H4 (cell line): ENCODE measurements at places on chromosomes 1 and 21. TPM values are rescaled to one million over a fixed set of nuclear protein-coding genes. Genes with fewer than 3 reads are reported as not detected.

The CLCNKA gene
- total RNA-seq = not detected in 2 replicates

The FCAMR gene
- not detected in 2 replicates for total RNA-seq

The SFN gene
- 0.53 and 1.0 TPM in 2 replicates for total RNA-seq

The ANGPTL3 gene
- total RNA-seq = not detected in 2 replicates

The CRYBG2 gene
- not detected in 2 replicates for total RNA-seq

DNA sequence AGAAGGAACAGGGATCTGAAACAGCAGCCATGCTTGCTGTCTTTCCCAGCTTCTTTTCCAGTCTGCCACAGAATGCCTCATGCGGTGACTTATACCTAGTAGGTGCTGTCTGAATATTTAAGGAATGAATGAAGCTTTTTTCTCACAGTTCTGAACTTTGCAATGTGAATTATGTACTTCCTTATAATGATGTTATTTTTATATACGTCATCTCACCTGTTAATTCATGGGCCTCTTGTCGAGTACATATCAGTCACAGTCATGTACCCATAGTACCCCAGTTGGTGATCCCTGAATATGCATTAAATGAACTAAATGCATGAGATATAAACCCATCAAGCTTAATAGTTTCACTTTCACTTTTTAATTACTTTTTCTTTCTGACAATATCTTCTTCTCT, 132.7 kb downstream of the NTNG1 start:
- DNase-seq = no peak

DNA sequence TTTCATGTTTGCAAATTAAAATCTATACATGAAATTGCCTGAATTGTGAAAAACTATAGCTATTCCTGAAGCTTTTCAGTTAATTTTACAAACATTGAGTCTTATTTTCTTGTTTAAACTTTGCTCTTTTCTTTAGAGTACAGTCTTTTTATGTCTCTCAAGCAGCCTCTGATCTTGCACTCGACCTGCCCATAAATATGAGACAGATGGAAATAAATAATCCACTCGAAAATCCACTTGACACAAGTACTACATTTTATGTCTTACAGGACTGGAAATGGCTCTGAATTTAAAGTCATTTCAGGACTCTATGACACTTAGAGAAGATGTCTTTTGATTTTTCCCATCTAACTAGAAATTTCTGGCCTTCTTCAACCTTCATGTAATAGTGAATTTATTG, 283.8 kb downstream of the USP25 start:
- no peak for DNase-seq
